ENCODE measurements at places on chromosomes 1 and 21.

DNA sequence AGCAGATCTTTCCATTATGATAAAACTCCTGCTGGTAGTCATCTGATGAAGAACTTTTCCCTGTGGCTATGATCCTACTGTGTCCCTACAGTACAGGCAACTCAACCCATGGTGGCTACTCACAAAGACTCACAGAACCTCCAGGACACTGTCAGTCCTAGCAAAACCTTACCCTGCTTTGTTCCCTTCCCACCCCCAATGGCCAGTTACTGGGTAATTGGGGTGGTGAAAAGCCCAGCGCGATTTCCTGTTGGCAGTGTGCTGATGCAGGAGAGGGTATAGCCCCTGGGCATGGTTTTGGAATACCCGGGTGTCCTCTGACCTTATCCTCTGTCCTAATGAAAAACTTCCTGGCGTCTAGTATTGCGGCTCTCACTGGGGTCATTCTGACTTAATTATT is 533 bp upstream of the RGL1 start:
- DNase-seq: no peak

DNA sequence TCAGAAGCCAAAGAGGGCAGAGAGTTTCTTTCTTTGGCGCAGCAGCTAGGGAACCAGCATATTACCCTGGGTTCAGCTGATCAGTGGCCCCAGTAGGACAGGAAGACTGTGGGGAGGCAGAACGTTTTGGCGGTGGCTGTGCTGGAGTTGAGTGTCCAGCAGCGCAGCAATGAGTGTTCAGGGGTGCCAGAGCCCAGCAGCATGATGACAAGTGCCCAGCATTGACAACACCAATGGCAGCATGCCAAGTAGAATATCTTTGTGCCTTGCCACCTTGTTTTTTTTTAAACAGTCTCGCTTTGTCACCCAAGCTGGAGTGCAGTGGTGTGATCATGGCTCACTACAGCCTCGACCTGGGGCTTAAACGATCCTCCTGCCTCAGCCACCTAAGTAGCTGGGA is 106.7 kb upstream of the CDC42BPA start:
- DNase-seq: no peak

DNA sequence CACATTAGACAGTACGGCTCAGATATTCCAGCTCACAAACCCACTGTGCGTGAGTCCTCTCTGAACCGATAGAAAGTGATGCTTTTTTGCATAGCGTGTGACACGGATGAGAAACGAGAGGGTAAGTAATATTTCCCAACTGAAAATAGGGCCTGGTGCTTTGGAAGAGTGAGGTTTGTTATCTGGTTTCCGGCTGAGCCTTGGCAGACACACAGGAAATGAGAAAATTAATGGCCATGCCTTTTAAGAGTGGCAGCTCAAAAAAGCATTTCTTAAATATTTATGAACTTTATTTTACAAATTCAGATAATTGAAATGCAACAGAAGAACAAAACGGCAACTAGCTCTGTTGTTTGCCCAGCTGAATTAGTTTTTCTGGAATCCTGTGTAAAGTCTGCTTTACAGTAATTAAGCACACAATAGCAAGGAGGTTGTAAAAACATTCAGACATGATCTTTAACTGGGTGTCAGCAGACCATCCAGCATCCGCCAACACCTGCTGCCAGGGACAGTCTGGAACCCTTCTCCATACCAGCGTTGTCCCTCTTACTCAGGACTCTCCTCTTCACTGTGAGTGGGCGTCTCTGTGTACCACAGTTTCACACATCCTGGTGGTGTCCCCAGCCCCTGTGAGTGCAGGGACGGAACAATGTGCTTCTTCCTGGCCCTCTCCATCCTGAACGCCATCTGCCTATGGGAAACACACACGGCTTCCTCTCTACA is 155.4 kb downstream of the PGBD5 start:
- peak; percentile 31 for DNase-seq

DNA sequence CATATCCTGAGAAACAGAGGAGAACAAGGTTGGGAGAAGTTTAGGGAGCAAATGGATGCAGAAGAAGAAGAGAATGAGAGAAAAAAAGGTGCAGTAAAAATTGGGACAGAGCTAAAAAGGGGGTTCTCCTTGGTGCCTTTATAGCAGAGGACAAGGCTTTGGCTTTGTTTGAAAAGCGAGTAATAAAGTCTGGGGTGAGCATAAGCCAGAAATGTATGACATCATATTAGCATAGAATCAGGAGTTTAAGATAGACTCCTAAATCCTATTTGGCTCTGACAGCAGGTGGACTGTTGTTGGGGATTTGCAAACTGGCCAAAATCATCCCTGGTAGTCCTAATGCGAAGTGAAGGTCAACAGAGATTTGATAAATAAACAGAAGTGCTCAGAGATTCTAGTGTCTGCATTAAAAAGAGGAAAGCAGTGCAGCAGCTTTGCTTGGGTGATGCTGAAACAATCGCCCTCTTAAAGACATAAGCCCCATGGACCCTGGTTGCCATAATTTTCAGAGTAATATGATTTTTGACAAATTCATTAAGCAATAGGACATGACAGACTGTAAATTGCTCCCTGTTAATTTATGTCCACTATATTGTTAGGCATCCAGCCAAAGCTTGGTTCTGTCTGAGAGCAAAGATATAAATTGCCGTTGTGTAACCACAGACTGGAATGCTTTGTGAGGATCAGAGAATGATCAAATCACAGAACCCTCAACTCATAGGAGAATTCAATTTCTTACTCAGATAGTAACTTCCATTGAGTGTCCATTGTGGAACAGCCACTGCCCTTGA is 385.0 kb upstream of the NFIA start:
- no peak for DNase-seq

DNA sequence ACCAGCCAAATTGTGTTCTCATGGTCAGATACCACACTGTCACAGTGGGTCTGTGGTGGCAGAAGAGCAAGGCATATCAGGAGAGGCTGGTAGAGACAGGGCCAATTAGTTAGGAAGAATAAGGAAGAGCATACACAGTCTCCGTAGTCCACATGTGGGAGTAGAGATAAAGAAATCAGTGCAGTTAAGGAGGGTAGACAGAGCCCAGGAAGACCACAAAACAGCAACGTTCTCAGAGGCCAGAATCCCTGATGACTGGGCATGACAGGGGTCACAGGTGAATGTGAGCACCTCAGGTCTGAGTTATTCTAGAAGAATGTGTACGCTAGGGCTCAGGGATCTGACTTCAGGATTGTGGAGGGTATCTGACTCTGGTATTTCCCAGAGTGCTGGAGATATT is 31.7 kb downstream of the CD48 start:
- no peak for DNase-seq

DNA sequence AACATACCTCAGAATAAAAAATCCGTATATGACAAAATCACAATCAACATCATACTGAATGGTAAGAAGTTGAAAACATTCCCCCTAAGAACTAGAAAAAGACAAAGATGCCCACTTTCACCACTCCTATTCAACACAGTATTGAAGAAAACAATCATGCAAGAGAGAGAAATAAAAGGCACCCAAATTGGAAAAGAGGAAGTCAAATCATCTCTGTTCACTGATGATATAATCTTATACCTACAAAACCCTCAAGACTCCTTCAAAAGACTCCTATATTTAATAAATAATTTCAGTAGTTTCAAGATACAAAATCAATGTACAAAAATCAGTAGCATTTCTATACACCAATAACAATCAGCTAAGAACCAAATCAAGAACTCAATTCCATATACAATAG is 14.7 kb downstream of the PGLYRP4 start:
- DNase-seq: no peak

- no peak for DNase-seq
These were observed 162.2 kb upstream of the RAB4A start for GRCh38 chr1:229108598-229109201.

DNA sequence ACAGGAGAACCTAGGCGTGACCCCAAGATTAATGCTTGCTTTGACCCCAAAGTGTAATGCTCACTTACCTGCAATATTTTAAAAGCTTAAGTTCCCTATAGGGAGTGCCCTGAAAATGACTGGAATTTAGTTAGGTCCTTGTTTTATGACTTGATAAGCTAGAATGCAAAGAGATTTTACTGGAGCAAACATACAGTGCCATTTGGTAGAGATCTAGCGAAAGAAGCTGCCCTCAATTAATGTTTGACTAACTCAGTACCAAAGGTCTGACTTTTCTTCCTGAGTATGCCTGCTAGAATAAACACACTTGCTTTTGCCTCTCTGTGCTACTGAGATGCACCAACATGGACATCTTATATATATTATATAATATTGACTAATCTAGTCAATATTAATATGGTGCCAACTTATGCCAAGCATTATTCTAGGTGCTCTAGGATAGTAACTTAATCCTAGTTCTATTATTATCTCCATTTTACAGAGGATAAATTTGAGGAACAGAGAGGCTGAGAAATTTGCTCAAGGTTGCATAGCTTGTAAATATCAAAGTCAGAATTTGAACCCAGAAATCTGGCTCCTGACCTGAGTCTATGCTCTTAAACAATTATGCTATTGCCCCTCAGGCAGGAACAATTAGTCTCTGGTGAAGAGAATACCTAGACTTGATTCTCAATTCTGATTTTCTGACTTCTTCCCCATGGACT is 18.2 kb downstream of the S100A10 start:
- DNase-seq: no peak

- DNase-seq: no peak
These were observed 8.9 kb downstream of the BSND start for GRCh38 chr1:55007625-55008024.

GRCh38 chr1:119079881-119080280 is 60.6 kb downstream of the WARS2 start:
- DNase-seq: no peak

DNA sequence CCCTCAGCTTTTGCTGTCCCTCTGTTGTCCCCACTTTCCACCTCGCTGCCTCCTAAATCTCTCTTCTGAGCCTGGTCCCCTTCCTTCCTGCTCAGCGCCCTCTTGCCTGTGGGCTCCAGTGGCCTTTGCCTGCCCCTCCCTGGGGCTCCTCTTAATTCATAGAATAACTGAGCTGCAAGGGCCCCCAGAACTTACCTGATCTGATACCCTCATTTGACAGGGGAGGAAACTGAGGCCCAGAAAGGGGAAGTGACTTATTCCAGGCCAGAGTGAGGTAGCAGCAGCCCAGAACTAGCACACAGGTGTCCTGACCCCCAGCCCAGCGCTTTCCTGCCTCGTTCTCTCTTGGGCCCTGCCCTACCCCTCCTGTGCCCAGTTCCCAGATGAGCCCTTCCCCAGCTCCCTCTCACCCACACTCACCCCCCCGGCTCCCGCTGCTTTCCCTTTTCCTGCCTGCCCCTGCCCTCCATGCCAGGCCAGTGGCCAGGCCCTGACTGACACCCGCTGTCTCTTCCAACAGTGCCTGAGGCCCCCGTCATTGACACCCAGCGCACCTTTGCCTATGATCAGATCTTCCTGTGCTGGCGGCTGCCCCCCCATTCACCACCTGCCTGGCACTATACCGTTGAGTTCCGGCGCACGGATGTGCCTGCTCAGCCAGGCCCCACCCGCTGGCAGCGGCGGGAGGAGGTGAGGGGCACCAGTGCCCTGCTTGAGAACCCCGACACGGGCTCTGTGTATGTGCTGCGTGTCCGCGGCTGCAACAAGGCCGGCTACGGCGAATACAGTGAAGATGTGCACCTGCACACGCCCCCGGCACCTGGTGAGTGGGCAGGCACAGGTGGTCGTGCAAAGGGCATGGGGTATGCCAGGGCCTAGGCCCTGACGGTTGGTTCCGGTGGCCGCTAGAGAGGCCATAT is 5.7 kb downstream of the TRIM46 start:
- no peak for DNase-seq

DNA sequence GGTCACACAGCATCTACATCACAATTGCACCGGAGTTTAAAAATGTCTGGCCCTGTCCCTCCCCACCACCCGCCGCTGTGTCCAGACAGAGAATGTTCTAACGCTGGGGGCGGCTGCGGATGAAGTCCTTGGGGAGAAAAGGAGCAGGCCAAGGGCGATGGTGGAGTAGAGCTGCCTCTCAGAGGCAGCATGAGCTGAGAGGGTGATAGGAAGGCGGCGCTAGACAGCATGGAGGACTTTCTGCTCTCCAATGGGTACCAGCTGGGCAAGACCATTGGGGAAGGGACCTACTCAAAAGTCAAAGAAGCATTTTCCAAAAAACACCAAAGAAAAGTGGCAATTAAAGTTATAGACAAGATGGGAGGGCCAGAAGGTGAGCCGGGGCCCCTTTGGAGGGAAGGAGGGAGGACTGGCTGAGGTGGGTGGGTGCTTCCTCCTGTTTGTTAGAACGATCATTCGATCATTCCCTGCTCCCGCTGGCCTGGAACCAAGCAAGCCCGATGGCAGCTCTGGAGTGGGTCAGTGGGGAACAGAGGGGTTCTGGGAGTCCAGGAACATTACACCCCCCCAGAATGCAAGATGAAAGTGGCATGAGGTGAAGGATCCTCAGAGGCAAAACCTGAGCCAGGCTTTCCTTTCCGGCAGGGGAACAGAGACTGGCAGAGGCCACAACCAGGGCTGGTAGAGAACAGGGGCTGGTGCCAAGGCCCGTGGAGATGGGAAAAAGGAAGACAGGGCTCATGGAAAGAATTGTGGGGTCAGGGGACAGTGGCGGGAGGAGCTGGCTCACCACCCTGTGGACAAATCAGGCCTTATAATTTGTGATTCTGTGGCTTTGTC is at the start of the genes FAM229A and TSSK3:
FAM229A (minus strand) TSS at position 12 of the 840 bp plus-strand sequence. CDS start 394 bp downstream, outside the sequence.
TSSK3 (plus strand) TSS at position 66 of the 840 bp plus-strand sequence; CDS start at position 229, 163 bp downstream.
- no peak for DNase-seq

- no peak for DNase-seq
These were observed 5.2 kb downstream of the TRNP1 start for GRCh38 chr1:26998429-26999300.

All from activated naive CD4-positive, alpha-beta T cell treated with Interleukin-2 at 50 U/mL for 16 hours (primary cell).